Fibroblast of skin of left biceps (primary cell): ENCODE measurements at places on chromosomes 6 and 20.

GRCh38 chr6:25363427-25363826 is 84.3 kb downstream of the CARMIL1 start:
- no peak for DNase-seq

- DNase-seq = no peak
These were observed 207.2 kb downstream of the LMBRD1 start for GRCh38 chr6:69589626-69590025.

DNA sequence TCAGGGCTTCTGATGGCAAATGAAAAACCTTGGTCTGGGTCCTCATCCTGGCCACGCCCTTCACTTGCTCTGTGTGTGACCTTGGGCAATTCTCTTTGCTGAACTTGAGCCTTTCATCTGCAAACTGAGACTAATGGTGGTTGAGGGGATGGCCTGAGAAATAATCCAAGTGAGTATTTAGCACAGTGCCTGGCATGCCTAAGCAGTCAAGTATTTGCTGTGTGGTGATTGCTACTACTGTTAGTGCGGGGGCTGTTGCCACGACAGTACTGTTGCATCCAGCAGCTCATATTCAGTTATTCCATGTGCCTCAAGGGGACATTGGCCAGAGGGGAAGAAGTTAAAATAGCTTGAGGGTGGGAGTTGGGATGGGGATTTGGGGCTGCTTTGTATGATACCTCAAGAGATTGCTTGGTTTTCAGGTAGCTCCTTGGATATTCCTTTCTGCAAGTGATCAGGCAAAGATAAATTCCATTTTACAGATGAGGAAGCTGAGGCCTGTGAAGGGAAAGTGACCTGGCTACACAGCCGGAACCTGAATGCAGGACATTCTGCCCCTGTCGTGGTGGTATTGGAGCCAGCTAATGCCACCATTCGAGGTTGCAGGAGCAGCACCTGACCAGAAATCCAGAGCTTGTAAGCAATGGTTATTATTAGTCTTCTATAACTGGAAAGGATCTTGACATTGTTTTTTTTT is 45.1 kb upstream of the EPB41L1 start:
- no peak for DNase-seq

- peak; percentile 69 for DNase-seq
These were observed 142.0 kb upstream of the PMEPA1 start for GRCh38 chr20:57851796-57852195.

GRCh38 chr20:7313047-7313446 is 545.6 kb downstream of the BMP2 start:
- no peak for DNase-seq

DNA sequence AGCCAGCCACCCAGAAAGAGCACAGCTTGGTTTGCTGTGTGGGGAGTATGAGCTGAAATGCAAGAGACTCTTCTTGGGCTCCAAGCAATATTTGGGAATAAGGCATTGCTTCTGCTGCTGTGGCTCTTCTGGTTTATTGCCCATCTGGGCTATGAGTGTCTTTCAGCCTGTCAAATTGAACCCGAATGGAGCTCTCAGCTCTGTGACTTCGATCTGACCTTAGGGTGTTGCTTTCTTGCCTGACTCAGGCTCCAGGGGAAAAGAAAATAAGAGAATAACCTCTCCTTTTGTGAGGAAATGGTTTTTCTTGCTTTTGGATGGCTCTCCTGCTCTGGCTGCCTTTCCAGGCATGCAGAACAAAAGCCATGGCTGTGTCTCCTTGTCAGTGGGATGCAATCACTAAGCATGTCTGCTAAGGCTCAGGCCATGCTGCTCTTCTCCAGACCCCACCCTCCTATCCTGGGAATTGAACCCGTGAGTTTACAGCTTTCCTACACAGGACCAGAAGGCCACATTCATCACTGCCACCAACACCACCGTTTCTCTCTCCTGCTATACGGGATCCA is 169.4 kb upstream of the JAG1 start:
- DNase-seq = no peak

DNA sequence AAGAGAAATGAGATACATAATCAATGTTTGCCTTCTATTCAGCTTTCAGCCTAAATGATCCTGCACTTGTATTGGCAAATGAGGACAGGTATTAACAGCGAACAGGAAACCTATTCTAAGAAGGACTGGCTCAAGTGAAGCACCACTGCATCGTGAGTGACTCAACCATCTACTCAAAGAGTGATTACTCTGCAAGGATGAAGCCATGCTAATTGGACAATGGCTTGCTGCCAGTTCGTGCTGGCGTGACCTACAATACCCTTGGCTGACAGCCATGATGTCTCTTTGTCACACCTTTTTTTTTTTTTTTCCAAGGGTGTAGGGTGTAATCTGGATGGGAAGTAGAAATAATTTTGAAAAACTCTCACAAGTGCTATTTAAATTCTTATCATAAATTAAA is 104.9 kb downstream of the GJA10 start:
- DNase-seq = no peak

GRCh38 chr6:47967843-47968242 is 143.2 kb downstream of the PTCHD4 start:
- DNase-seq = no peak

- no peak for DNase-seq
These were observed 83.4 kb downstream of the OPN5 start for GRCh38 chr6:47865206-47865605.

DNA sequence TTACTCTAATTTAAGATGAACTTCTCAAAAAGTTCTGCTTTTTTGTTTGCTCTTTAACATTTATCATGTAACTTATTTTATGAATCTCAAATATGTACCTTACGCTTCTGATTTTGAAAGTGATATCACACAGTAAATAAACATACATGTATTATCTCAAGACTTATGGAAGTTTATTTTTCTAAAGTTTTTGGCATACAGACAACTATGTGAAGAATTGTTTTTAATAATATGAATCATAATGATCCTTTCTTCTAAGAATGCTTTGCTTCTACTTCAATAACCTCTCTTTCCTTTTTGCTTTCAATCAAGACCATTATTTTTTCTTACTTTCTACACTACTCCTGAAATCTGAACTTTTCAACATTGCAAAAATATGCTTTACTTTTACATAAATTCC is 816.4 kb downstream of the EYS start:
- DNase-seq = no peak

DNA sequence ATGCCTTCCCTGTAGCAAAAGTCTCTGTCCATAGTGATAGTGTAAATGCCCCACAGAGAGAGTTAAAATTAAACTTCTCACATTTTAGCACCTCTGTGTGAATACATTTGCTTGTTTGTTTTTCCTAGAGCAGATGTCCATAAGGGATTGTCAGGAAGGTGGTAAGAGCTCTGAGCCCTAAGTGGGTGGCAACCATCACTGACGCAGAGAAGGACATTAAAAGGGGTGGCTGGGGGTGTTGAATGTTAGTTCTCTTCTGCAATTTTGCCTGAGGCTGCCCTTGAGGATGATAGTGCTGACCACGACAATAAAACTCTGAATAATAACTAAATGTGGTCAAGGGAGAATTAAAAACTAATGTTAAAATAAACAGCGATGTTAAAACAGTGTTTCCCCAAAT is 174.3 kb upstream of the ID4 start:
- no peak for DNase-seq

DNA sequence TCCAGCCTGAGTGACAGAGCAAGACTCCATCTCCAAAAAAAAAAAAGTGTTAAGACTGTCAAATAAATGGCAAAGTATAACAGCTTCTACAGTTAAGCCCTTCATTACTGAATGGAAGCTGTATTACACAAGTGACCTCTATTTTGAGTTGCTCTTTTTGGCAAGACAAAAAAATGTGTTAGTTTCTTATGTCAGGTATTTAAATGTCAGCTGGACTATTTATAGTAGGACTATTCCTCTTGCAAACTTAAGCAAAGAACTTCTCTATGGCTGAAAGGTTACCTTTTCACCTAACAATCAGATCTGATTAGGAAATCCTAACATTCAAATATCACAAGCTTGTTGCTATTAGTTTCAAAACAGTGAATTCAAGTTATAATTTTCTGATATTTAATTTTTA is 12.4 kb downstream of the UBE2V1 start:
- no peak for DNase-seq

GRCh38 chr6:76174722-76175121 is 102.3 kb upstream of the IMPG1 start:
- DNase-seq = no peak

GRCh38 chr6:97705568-97705967 is 422.6 kb upstream of the MMS22L start:
- DNase-seq = no peak
